Activated CD4-positive, alpha-beta T cell treated with anti-CD3 and anti-CD28 coated beads for 48 hours (primary cell): ENCODE measurements at places on chromosomes 3 and 15.

- no peak for DNase-seq
Measured at GRCh38 chr15:62472616-62473299, 307.7 kb upstream of the C2CD4B start.

GRCh38 chr3:185332026-185332735 lies 30.8 kb upstream of the MAP3K13 start:
- no peak for DNase-seq

DNA sequence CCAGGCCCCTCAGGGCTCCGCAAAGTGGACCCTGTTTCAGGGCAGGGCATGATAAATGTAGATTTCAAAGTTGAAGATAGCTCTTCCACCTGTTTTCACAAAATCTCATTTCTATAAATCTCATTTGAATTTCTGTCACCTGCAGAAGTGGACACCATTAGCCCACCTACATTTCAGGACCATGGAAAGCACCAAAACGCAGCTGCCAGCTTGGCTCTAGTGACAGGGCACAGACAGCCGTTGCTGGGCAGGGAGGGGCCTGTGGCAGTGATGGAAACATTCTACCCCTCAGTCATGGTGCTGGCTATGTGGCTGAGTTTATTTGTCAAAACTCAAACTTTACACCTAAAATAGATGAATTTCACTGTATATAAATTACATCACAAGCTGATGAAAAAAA lies 40.4 kb downstream of the PRR23E start:
- no peak for DNase-seq

DNA sequence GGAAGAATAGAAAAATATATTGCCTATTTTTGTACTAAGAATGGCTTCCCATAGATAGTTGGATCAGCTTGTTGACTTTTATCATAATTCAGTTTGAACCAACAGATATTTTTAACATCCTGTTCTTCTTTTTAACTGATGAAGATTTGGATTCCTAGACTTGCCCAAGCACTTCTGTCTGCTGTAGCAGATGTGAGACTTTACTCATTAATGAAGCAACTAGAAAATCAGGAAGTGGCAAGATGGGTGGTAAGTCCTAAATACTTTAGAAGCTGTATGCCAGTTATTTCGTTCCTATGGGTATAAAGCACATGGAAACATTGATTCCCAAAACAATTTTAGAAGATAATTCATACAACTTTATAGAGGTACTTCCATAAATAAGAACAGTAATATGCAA lies 8.4 kb downstream of the PIGB start:
- no peak for DNase-seq

GRCh38 chr15:74960995-74961588 lies 4.5 kb upstream of the RPP25 start:
- no peak for DNase-seq
